Kidney tubule cell (primary cell): ENCODE measurements at places on chromosomes 2 and 18.

DNA sequence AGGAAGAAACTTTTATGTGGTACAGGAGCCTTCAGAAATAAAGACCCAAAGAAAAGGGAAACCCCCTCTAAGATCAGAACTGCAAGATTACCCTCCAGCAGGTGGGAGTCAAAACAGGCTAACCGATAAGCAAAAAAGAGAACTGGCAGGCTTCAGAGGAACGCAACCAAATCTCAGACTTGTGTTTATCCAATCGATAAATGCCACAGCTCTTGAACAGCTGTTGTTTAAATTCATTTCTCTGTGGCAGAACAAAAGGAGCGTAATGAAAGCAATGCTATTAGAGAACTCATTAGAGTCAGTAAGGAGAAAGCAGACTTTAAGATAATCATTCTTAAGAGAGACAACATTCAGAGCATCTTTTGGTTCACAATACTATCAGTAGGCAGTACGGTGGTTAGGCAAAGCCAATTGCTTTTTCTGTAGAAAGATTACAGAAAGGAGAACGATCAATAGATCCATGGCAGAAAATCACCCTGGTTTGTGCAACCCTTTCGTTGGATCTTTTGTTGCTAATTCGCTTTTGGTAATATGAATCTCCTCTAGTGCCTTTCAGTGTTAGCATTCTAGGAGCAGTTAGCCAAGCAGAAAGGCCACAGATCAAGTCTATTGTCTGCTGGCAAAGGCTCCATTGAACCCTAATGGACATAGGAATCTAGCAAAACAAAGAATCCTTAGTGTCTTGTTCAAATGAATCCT lies 476.4 kb upstream of the CHST9 start:
- no peak for DNase-seq

DNA sequence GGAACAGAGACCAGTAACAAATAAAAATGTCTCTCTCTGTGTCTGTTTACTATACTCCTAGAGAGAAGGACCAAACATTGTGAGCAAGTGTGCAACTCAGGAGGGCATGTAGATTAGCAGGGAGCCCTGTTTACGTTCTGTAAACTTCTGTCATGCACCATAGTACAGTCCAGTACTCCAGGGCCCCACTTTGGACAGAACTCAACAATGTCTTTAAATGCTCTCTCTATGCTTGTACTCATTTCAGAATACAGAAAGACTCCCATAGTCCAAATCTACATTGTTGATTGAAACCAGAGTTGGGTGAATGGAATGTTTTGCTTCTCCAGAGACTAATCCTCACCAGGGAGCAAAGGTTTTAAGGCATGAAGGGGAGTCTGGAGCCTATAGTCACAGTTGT lies 934.8 kb downstream of the NRXN1 start:
- no peak for DNase-seq

DNA sequence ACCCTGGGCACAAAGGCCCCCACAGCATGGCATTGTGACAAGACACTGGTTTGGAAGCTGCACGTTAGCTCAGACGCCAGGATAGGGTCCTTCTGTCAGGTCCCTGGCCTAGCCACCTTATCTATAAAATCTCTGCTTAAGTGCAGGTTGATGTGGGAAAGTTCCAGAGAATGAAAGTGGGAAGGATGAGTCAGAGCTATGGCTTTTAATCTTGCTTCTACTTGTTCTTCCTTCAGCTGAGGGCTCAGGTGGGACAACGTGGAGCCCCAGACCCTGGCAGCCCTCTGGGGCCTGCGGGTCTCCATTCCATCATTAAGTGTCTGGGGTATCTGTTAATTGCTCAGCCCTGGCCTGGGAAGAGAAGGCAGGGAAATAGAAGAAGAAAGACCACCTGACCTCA lies 64.5 kb downstream of the CELF4 start:
- DNase-seq = no peak

- no peak for DNase-seq
Observed at GRCh38 chr18:59140302-59140885, 710 bp downstream of the SEC11C start.

GRCh38 chr2:86697551-86698104 lies 22.5 kb upstream of the RMND5A start:
- no peak for DNase-seq

- DNase-seq = peak; percentile 87
Observed at GRCh38 chr18:2655178-2655953, at the start of gene SMCHD1. SMCHD1 (plus strand) TSS chr18:2655726; CDS start chr18:2656076, 350 bp downstream.

GRCh38 chr2:235605312-235606003 lies 111.6 kb downstream of the AGAP1 start:
- DNase-seq = peak; percentile 89

DNA sequence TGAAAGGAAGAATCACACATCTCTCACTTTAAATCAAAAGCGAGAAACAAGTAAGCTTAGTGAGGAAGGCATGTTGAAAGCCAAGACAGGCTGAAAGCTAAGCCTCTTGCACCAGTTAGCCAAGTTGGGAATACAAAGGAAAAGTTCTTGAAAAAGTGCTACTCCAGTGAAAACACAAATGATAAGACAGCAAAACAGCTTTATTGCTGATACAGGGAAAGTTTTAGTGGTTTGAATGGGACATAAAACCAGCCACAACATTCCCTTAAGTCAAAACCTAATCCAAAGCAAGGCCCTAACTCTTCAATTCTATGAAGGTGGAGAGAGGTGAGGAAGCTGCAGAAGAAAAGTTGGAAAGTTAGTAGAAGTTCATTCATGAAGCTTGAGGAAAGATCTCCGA lies 28.0 kb downstream of the LIMS1 start:
- DNase-seq = no peak

DNA sequence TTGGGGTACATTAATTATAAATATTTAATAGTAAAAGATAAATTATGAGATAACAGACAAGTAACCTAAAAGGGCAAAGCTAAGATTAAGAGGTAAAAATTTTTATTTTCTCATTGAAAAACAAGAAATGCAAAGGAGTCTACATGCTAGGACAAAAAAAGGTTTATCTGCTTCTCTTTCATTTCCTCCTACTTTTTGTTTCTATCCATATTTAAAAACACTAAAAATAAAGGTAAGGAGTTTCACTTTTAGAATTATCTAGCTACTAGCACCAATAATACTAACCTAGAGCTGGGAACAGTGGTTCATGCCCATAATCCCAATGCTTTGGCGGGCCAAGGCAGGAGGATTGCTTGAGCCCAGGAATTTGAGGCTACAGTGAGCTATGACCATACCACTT lies 1551.7 kb upstream of the SLC39A10 start:
- no peak for DNase-seq

DNA sequence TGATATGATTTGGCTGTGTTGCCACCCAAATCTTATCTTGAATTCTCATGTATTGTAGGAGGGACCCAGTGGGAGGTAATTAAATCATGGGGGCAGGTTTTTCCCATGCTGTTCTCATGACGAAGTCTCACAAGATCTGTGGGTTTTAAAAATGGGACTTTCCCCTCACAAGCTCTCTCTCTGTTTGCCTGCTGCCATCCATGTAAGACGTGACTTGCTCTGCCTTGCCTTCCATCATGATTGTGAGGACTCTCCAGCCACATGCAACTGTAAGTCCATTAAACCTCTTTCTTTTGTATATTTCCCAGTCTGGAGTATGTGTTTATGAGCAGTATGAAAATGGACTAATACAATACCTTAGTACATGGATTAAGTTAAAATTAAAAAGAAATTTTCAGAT lies 1094.7 kb upstream of the SLC39A10 start:
- no peak for DNase-seq

DNA sequence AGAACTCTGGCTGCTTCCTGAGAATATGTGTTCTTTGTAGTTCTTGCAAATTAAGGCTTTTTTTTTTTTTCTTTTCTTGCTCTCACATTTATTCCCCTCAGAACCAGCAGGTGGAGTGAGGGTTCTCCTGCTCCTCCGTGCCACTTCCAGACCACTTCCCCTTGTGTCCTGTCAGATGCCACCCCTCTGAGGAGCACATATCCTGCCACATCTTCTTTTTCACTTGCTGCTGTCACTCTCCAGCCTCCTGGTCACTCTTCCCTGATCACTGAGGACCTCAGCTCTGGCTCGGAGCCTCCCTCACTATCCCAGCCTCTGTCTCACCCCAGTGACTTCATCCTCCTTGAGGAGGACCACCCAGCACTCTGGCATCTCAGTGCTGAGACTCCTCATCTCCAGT lies 100.5 kb downstream of the TACR1 start:
- DNase-seq = peak; percentile 30

DNA sequence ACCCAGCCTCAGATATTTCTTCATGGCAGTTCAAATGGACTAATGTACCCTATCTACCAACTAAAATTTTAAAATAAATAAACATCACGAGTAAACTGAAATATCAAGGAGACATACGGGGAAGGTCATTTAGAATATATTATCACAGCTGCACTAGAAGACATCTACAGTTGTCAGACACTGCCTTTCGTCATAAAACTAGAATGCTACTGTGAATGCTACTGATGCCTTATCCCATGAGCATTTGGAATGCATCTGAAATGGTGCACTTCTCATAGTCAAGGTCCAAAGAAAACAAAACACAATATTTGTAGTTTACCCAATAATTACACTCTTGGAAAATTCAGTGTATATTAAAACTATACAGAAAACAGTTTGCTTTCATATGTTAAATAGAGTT lies 165.2 kb downstream of the MREG start:
- no peak for DNase-seq

- no peak for DNase-seq
Observed at GRCh38 chr2:12302691-12303090, 414.0 kb upstream of the TRIB2 start.

DNA sequence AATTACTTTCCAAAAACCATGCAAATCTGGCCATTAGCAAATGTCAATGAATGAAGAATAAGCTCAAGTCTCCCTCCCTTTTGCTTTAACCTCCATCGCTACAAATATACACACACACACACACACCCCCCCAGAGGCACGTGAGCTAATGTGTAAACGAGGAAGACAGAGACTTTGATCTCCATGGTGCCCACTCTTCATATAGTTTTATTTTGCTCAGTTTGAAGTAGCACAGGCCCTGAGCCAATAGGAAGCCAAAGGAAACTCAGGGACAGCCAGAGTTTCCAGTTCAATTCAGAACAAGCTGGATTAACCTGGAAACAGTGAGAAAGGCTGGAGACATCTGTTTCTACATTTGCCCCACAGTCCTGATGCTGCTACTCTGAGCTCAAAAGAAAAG lies 248.4 kb upstream of the MEIS1 start:
- DNase-seq = no peak
